T47D (cell line): ENCODE measurements at places on chromosomes 12 and 14.

DNA sequence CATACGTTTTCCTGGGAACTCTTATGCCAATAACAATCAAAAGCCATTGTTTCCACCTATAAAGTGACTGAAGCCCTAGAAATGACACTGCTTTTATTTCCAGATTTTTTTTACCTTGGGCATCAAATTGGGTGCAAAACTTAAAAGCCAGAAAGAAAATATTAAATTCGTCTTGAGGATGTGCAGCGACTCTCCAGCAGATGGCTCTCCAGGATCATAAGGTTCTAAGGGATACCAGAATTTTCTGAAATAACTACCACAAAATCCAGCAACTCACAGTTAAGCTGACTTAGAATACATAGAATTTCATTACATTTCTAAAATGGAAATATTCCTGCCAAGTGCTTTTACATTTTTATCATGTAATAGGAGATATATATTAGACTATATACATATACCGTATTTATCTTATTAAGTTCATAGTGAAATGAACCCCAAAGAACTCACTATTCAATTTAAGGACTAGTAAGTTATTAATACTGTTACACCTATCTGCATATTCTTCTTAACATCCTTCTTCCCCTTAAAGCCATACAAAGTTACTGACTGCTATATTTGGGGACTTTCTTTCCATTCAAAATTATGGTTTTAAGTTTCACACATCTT lies 44.0 kb downstream of the ARMH4 start:
- peak; percentile 76 for DNase-seq

- DNase-seq = no peak
These were observed 77.5 kb upstream of the ABCD2 start for GRCh38 chr12:39697108-39697507.

- DNase-seq = no peak
These were observed 7.0 kb upstream of the BDKRB1 start for GRCh38 chr14:96249029-96249428.

DNA sequence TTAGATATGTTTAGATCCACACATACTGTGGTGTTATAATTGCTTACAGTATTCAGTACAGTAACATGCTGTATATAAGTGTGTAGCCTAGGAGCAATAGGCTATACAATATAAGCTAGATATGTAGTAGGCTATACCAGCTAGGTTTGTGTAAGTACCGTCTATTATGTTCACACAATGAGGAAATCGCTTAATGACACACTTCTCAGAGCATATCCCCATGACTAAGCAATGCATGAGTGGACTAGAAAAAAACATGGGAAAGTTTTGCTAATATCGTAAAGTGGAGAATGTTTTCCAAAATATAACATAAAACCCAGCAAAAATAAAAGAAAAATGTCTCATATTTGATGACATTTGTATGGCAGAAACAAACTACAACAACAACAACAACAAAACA lies 27.3 kb downstream of the AKAP3 start:
- no peak for DNase-seq

DNA sequence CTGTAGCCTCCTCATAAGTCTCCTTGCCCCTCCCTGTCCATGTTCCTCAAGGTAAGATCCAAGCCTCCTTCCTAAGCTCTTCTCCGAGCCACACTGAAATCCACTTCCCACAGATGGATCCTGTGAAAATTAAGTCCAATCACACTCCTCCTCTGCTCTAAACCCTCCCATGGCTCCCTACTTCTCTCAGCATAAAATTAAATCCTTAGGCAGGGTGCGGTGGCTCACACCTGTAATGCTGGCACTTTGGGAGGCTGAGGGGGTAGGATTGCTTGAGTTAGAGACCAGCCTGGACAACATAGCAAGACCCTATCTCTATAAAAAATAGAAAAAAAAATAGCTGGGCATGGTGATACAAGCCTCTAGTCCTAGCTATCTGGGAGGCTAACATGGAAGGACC lies 2.3 kb downstream of the PHETA1 start:
- DNase-seq = no peak

GRCh38 chr12:108789546-108789945 lies 58.2 kb upstream of the CORO1C start:
- DNase-seq = no peak

DNA sequence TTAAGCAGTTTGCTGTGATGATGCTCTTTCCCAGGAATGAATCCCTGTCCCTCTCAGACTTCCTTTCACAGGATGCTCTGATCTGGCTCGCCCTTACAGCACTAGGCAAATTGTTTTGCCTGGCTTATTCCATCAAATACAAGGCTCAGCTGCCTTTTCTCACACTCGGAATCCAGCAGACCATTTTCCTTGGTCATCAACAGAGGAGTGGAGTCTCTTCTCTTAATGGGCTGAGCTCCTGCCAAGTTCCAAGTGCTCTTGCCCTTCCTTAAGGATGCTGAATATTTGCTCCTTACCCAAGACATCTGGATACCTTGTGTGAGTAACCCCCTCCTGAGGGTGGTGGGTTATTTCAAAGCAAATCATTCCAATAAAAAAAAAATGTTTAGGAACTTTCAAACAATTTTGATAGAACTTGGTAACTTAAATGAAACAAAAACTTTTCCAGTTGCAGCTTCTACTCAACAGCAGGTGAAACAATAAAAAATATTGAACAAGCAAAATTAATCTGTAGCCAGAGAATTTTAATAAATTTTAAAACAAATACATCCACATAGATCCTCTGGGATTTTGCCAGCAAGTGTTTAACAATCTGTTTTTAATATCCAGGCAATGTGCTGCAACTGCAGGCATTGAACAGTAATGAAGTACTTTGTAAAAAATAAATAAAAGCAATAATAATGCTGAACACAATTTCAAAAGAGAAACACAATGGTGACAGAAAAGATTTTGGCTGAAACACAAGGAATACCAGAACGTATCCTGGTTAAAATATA lies 264.0 kb upstream of the FAR2 start:
- no peak for DNase-seq

DNA sequence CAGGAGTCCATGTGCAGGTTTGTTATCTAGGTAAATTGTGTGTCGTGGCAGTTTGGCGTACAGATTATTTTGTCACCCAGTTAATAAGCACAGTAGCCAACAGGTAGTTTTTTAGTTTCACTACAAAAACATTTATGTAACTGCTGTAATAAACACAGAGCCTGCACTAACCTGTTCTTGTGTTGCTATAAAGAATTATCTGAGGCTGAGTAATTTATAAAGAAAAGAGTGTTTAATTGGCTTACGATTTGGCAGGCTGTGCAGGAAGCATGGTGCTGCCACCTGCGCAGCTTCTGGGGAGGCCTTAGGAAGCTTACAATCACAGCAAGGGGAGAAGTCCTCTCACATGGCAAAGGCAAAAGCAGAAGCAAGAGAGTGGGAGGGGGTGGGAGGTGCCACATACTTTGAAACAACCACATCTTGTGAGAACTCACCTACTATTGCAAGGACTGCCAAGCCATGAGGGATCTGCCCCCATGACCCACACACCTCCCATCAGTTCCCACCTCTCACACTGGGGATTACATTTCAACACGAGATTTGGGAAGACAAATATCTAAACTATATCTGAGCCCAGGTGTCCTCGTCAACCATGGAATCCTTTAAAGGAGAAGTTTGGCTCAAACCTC lies 266.4 kb upstream of the GRIP1 start:
- no peak for DNase-seq

DNA sequence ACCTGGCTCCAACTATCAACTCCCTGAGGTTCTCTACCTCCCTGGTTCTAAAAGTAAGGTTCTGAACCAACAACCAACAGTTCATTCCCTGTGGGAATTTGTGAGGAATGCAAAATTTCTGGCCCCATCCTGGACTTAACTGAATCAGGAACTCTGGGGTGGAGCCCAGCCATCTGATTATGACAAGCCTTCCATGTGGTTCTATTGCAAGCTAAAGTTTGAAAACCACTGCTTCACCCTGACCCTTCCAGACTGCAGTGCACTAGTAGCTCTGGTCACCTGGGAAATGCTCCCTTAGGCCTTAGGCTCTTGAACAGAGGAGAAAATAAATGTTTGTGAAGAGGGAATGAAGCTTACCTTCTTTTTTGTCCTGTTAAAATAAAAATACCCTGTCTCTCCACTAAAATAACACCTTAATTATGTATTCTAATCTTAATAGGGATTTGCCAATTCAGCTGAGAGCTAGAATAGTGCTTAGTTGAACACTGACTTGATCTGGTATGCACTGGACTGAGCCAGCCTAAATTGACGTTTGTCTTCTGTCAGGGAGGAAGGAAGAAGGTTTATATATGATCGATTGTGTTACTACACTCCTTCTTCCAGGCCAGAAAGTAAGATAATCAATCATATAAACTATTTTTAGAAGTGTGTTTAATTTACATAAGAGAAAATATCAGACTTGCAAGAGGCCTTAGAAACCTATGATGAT lies 39.1 kb upstream of the DDHD1 start:
- no peak for DNase-seq
